ENCODE measurements at places on chromosomes 1 and 21.
A peak's percentile ranks its signal among the peaks of the same experiment; 100 is the strongest.

GRCh38 chr1:210250665-210250997, 18.0 kb downstream of the SERTAD4 start:
- no peak for DNase-seq

- no peak for DNase-seq
Observed at GRCh38 chr1:178875936-178876335, 5.1 kb upstream of the ANGPTL1 start.

- DNase-seq, result no peak
Observed at GRCh38 chr1:41713141-41713540, 205.6 kb downstream of the HIVEP3 start.

DNA sequence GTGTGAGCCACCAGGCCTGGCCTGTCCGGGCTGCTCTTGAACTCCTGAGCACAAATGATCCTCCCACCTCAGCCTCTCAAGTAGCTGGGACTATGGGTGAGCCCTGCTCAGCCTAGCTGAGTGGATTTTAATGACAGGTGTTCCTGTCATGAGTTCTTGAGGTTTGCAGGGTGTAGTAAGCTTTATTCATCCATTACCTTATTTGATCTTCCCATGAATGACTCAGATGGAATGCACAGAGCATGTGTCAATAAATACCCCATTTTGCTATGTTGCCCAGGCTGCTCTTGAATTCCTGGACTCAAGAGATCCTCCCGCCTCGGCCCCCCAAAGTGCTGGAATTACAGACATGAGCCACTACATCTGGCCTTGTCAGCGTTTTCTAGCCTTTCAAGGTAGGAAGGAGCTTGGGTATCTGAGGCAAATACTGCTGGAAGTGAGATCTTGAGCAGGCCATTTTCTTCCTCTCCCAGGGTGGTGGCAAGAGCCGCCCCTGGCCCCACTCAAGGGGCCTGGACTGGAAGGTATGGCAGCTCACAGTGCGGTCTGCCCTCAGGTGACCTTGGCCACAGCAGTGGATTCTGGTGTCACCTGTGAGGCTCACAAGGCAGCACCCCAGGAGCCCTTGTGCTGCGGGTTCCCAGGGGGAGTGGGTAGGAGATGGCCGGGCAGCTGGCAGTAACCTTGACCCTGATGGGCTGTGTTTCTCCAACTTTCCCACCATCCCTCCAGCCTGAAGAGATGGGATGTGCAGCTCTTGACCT, 20.0 kb downstream of the PIK3CD start:
- DNase-seq, result peak; percentile 41

DNA sequence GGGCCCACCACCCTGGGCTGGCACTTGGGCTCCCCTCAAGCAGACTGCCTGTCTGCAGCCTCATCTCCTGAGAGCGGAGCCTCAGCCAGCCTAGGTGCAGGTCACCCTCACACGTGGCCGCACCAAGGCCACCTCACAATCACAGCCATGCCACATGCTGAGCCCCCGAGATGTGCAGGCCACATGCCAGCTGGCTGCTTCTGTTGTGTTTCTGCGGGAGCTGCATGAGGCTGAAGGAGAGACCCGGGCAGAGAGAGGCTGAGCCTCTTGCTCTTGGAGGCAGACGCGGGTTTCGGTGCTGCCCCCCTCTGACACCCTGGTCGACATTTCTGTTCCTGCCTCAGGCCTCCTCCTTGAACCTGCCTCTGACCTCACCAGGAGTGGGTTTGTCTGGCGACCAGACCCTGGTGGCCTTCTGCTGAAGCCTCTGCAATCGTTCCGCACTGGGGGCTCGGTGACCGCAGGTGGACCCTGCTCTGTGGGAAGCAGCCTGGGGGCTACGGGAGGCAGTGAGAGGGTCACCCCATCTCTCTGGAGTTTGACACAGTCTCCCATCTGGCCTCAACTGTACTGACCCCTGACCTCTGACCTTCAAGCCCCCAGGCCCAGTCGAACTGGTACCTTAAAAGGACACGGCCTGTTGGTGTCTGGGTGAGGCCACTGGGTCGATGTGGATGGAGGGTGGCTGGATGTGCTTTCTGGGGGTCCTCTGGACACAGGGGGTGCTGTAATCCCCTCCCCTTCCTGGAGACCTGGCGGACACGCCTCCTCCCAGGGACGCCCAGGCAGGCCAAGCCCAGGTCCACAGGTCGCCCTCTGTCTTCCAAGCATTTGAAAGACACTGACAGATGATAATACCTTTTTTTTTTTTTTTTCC, 13.0 kb upstream of the C1orf174 start:
- no peak for DNase-seq

DNA sequence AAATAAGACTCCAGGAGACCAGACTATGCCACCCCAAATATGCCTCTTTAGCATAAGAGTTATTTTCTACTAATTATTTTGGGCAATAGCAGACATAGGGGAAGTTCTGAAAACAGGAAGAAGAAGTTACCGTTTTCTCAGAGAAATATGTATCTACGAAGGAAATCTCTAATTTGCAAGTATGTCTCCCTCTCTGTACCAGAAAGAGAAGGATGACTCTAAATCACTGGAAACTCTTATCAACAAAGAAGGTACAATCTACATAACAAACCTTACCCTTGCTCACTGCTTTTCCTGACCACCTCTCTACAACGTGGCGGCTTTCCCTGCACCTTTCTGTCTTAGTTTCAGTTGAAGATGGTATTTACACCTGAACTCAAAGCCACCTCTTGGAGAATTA, 49.0 kb downstream of the OMA1 start:
- no peak for DNase-seq

GRCh38 chr1:197961449-197961848, 44.3 kb downstream of the LHX9 start:
- no peak for DNase-seq
